ENCODE measurements at places on chromosomes 2 and 18. TPM values are rescaled to one million over a fixed set of nuclear protein-coding genes. Genes with fewer than 3 reads are reported as not detected.

The C2orf81 gene
- total RNA-seq, result 3.9 TPM

The FHL2 gene
- 751 TPM for total RNA-seq

The FNDC4 gene
- total RNA-seq, result 30.4 TPM

DNA sequence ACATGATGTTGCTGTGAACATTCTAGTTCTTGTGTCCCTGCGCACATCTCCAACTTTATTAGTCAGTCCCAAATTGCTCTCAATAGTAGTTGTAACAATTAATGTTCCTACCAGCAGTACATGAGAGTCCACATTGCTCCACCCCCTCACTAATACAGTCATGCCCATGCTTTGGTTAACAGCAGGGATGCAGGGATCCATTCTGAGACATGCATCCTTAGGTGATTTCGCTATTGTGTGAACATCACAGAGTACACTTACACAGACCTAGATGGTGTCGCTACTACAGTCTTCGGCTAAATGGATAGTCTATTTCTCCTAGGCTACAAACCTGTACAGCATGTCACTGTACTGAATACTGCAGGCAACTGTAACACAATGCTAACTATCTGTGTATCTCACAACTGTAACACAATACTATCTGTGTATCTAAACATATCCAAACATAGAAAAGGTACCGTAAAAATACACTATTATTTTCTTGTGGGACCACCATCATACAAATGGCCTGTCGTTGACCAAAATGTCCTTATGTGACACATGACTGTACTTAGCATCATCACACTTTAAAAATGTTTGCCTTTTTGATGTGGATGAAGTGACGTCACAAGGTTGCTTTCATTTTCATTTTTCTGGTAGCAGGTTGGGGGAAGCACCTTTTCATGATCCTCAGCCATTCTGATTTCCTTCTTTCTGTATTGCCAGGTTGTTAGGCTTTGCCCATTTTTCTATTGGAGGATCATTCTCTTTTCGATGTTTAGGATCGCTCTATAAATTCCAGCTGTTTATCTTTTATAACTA lies 82.9 kb upstream of the RNF152 start:
- DNase-seq, result no peak

- peak; percentile 32 for DNase-seq
These were observed 44.2 kb downstream of the WDPCP start for GRCh38 chr2:63544017-63544627.

GRCh38 chr2:98913916-98914712 lies 21.9 kb downstream of the CRACDL start:
- DNase-seq, result no peak

GRCh38 chr2:94995553-94996304 lies 29.8 kb upstream of the MAL start:
- DNase-seq, result no peak

DNA sequence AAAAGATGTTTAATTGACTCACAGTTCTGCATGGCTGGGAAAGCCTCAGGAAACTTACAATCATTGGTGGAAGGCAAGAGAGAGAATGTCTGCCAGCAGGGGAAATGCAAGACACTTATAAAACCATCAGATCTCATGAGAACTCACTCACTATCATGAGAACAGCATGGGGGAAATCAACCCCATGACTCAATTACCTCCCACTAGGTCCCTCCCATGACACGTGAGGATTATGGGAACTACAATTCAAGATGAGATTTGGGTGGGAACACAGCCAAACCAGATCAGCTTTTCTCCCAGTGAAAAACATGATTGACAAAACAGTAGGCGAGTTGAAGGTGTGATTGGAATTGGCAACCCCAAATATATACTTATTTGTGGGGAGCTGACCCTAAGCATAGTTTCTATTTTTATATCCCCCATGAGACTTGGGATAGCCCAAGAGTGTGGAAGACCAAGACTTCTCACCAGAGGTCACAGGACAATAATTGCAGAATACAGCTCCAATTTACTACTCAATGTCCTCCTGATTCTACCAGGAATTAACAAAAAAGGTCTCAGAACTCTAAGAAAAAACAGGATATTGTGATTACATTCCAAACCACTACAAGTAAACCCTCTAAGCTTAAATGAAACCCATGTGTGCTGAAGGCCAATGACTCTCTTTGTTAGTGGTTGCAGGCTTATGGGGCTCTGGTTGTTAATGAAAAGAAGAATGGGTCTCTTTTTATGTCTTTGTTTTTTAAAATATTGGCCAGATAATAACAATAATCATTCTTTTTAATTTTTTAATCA lies 96.1 kb upstream of the PIK3C3 start:
- DNase-seq, result no peak

GRCh38 chr18:9147440-9148202 lies 11.0 kb downstream of the ANKRD12 start:
- DNase-seq, result peak; percentile 87

DNA sequence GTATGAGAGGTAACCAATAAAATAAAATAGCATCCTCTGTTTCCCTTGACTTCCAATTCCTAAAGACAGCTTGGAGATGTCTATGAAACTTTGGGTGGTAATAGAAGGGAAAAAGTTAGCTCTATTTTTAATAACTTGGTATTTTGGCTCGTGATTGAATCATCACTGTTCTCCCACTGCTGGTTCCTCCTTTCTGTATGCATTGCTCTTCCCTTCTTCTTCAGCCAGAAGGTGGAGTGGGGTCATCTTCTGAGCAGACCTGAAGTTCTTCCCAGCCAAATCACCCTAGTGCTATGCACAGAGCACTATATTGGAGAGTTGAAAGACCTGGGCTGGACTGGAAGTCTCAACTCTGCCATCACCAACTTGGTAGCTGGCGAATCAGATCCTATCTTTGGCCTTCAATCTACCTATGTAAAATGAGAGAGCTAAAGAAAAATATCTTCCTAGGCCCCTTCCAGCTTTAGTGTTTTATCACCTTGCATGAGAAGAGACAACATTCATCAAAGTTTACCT lies 54.1 kb downstream of the CPO start:
- DNase-seq, result no peak

DNA sequence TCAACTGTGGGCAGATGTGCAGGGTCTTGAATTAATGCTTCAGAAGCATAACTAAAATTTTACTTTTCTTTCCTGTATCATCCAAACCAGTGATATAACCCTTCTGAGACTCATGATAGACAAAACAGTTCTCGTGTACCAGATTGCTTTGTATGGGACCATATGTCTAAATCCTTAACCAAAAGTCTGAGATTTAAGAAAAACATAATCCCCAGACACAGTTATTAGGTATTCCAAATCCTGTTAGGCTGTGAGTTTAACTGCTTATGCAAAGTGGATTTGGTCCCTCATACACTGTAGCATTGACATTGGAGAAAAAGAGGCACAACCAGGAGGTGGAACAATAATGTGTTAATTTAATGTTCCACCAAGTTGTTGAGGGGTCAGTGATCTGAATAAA lies 235.0 kb downstream of the PMAIP1 start:
- DNase-seq, result no peak
